Right ventricle myocardium inferior (tissue), 1 donor: ENCODE measurements at places on chromosomes 12 and 14. TPM values are rescaled to one million over a fixed set of nuclear protein-coding genes. Genes with fewer than 3 reads are reported as not detected.

The SBNO1 gene
- 25.8 TPM for total RNA-seq

The BDKRB1 gene
- not detected for total RNA-seq

- no peak for DNase-seq
These were observed 781.9 kb downstream of the VRK1 start for GRCh38 chr14:97578982-97579548.

DNA sequence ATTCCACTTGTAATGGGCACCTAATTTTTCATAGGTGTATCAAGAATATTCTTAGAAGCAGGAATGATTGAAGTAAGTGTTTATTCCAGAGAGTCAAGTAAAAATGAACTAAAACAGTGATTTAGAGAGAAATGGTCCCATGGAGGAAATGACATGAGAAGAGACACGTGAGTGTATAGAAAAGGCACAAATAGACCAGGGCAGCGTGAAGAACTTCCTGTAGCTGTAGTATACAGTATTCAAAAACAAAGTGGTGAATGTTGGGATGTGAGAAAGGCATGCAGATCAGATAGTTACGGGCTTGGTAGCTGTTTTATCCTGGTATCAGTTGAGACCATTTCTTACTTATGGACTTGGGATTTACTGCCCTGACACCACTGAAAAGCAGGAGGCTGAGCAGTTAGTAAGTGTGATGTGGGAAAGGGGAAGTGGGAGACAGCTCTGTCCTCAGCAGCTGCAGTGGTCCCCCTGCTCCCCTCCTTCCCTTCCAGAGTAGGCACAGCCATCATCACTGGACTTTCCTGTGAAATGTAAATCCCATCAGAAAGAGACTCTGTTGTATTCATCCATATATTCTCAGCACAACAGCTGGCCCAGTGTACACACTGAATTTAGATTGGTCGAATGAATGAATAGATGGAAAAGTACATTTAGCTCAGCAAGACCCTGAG, 16.8 kb upstream of the TESPA1 start:
- DNase-seq = no peak

DNA sequence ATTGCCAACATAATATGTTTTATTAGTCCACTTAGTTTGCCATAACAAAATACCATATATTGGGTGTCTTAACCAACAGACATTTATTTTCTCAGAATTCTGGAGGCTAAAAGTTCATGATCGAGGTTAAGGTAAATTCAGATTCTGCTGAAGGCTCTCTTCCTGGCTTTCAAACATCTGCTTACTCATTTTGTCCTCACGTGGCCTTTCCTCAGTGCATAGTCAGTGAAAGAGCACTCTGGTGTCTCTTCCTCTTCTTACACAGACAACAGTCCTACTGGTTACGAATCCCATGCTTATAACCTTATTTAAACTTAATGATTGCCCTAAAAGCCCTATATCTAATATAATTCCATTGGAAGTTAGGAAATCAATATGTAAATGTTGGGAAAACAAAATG, 479.7 kb downstream of the FSCB start:
- DNase-seq = no peak
